ENCODE measurements at places on chromosomes 1 and 21. TPM values are rescaled to one million over a fixed set of nuclear protein-coding genes. Genes with fewer than 3 reads are reported as not detected.

The SMCP gene
- not detected for total RNA-seq

The BATF3 gene
- 0.35 TPM for total RNA-seq

The FCER1G gene
- total RNA-seq: not detected

The ETV3L gene
- not detected for total RNA-seq

The COL9A2 gene
- total RNA-seq: 3.5 TPM

The CDCA8 gene
- total RNA-seq: 23.4 TPM

The CELSR2 gene
- 0.29 TPM for total RNA-seq

The DONSON gene
- 22.2 TPM for total RNA-seq

The PGLYRP3 gene
- not detected for total RNA-seq

The PTGFR gene
- 1.4 TPM for total RNA-seq

The SPATA46 gene
- total RNA-seq: not detected
